ENCODE measurements at places on chromosomes 7 and 10.

DNA sequence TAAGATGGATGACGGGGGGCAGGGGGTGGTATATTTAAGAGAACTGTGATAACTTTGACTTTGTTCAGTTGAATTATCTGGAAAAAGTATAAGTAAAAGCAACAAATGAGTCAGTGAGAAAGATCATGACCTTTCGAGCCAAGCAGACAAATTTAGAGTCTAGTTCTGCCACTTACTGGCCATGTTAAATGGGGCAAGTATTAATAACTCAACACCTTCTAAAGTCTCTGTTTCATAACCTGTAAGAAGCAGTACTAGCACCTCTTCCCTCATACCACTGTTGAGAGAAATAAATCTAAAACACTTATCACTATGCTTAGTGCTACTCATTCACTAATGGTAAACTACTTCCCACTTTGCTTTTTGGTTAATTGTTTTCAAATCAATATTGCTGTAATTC, 604.4 kb upstream of the LRRN3 start:
- DNase-seq, result no peak

DNA sequence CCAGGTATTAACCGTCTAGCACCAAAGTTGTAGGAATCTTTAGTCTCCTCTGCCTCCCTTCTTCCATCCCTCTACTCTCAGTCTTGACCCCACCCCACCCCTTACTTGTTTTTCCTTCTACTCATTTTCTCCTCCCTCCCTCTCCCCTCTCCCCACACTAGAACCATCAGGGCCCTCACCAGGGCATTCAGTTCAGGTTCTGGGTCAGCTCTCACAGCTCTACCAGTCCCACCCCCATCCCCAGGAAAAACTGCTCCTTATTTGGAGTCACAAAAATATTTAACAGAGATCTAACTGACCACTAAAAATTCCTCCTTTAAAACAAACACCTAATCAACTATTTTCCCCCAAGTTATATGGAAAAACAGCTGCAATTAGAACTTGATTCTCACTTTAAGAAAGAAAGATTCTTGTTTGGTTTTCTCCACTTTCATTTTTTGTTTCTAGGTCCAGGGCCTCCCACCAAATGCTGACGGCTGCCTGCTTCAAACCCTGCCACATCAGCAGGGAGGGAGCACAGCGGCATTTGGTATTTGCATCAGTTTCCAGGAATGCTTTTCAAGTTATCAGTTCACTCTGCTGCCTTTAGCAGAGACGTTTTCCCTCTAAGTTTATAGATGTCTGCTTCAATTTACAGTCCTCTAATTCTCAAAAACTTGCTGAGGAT, 2.8 kb upstream of the COL1A2 start:
- DNase-seq, result peak; percentile 70

- DNase-seq, result no peak
Observed at GRCh38 chr7:39153113-39153512, 175.4 kb downstream of the POU6F2 start.

DNA sequence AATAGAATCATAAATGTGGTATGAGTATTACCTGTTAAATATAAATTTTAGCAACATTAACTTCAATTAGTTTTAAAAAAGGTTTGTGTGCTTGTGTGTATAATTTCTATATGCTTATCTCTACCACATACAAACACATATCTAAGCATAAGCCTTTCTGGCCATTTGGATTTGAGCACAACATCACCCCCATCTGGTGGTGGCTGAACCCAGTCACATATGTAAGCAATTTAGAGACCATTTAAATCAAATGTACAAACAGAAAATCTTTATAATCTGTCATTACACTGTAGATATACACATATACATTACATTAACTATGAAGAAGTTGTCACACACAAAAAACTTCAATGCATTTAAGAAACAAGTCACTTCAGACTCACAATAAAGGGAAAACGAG, 31.7 kb downstream of the GPR22 start:
- DNase-seq, result peak; percentile 52

DNA sequence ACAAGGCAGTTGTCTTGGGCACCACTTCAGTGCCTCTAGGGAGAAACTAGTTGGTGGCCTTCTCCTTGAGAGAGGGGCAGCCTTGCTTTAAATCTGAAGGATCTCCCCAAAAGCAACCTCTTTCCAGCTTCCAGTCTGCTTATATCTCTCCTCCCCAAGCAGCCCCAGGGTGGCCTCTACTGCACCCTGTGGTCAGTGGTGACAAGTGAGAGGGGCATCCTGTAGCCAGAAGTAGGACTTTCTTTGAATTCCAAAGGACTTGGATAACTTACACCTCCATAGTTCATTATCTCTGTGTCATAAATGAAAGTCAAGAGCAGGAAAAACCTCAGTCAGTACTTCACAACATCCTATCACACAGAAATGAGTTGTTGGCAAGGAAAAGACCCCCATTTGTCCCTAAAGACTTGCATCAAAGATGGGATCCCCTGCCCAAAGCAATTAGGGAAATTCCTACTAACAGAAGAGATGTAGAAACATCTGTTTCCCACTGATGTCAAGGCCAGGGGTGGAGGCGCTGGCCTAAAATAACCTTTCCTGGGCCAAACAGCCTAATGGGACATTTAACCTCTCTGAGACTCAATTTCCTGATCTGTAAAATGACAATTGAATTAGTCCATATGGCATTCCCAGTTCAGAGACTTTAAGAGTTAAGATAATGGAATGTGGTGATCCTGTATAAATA, 44.0 kb upstream of the ANKRD1 start:
- peak; percentile 14 for DNase-seq

Measured in HFFc6 (cell line).